ENCODE measurements at places on chromosomes 1 and 21.

GRCh38 chr1:55155522-55155921 lies 59.6 kb downstream of the USP24 start:
- no peak for DNase-seq

DNA sequence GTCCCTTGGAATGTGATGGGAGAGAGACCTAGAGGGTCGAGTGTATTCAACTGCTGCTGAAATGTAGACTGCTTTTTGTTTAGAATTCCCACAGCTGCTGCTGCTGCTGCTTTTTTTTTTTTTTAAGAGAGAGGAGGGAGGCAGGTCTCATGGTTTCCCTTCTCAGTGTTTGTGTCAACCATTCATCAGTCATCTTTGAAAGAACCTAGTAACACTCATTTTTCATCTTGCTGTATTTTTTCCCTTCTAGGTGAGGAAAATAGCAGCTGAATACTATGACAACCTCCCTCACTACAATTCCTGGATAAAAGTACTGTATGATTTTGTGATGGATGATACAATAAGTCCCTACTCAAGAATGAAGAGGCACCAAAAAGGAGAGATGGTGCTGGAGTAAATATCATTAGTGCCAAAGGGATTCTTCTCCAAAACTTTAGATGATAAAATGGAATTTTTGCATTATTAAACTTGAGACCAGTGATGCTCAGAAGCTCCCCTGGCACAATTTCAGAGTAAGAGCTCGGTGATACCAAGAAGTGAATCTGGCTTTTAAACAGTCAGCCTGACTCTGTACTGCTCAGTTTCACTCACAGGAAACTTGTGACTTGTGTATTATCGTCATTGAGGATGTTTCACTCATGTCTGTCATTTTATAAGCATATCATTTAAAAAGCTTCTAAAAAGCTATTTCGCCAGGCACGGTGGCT lies 9.2 kb downstream of the DEGS1 start:
- DNase-seq, result no peak

GRCh38 chr1:118900643-118901440 lies 87.3 kb downstream of the TBX15 start:
- no peak for DNase-seq

DNA sequence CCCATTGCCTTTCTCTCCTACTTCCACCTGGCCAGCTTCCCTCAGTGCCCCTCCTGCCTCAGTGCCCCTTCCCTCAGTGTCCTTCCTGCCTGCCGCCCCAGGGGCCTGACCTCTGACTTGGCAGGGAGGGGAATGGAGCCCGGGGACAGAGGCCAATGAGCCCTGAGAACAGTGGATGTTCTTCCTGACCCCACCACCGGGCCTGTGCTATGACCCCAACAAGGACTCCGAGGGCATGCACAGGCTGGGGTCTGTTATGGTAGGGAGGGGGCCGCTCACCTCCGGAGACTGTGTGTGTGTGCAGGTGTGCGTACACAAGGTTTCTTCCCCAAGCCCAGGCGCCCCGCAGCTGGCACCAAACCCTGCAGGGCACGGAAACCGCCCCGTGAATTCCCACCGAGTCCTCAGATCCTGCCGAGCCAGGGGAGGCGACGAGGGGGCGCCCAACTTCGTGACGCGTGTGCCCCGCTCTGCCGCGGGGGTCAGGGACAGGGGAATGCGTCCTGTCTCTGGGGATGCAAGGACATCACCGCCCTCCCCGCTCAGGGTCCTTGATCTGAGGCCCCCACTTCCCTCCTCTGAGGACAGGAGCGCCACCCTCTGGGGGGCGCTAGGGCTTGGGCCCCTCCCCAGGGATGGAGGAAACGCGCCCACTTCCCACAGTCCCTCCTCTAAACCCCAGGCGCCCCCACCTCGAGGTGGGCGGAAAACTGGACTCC lies 766 bp downstream of the RAP1GAP start:
- no peak for DNase-seq

DNA sequence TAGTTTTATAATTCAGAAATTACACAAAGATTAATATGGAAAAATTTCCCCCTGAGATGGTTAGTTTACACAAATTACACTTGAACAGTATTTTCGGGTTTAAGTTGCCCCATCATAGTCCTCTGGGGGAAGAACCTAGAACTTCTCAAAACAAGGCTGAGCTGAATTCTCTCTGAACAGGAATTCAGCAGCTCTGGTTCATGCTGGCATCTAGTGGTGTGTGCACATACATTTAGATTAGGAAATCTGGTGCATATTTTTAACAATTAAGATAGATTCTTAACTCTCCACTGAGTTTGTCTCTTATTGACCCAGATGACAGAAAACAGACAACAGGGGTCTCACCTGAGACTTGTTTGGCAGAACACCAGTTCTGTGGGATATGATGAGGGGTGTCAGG lies 410.7 kb downstream of the DSCAM start:
- no peak for DNase-seq

- DNase-seq, result no peak
Observed at GRCh38 chr1:22133931-22134324, 9.0 kb downstream of the WNT4 start.

DNA sequence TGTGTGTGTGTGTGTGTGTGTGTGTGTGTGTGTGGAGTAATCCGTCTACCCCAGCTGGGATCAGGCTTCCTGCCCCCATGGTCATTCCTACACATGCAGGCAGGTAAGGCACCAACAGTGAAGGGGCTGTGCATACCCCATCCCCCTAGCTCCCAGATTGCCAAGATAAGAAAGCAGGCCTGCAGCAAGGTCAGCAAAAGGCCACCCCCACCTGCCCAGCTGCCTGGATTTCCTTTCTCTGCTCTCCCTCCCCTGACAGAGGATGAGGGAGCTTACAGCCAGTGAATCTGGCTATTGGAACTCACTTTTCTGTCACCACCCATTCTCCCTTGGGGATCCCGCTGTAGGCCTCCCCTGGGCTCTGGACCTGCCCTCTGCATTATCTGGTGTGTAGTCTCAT lies 7.9 kb downstream of the ALX3 start:
- DNase-seq, result no peak

- DNase-seq, result no peak
Observed at GRCh38 chr1:2788506-2789163, 12.9 kb downstream of the TTC34 start.

DNA sequence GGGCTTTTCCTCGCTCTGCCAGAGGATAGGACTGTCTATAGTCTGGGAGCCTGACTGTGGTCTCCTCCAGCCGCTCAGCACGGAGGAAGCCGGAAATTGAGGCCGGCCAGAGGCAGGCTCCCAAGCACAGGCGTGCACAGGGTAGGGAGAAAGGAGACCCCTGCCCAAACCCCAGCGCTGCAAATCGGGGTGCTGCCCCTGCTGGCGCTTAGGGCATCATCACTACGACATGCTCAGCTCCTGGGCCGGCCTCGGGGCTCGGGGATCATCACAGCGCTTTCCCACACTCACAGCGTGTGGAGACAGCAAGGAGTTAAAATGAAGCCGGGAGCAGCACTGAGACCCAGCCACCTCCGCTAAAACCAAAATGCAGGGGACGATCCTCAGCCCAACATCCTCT lies 62.8 kb upstream of the ARHGEF16 start:
- no peak for DNase-seq

GRCh38 chr1:221913351-221913892 lies 171.5 kb upstream of the DUSP10 start:
- no peak for DNase-seq

DNA sequence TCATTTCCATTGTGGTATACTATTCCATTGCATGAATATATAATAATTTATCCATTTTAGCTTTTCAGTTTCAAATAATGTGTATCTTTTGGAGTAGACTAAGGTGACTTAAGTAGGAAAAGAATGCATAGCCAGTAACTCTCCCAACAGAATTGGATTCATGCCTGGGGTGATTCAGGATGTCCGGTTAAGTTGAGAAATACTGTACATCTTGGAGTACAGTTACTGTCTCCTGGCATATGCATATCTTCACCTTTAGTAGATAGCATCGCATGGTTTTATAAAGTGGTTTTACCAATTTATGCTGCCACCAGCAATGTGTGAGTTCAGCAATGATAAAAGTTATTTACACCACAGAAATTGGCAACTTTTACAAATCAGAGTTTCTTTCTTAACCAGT lies 18.6 kb upstream of the SLC6A9 start:
- DNase-seq, result no peak

DNA sequence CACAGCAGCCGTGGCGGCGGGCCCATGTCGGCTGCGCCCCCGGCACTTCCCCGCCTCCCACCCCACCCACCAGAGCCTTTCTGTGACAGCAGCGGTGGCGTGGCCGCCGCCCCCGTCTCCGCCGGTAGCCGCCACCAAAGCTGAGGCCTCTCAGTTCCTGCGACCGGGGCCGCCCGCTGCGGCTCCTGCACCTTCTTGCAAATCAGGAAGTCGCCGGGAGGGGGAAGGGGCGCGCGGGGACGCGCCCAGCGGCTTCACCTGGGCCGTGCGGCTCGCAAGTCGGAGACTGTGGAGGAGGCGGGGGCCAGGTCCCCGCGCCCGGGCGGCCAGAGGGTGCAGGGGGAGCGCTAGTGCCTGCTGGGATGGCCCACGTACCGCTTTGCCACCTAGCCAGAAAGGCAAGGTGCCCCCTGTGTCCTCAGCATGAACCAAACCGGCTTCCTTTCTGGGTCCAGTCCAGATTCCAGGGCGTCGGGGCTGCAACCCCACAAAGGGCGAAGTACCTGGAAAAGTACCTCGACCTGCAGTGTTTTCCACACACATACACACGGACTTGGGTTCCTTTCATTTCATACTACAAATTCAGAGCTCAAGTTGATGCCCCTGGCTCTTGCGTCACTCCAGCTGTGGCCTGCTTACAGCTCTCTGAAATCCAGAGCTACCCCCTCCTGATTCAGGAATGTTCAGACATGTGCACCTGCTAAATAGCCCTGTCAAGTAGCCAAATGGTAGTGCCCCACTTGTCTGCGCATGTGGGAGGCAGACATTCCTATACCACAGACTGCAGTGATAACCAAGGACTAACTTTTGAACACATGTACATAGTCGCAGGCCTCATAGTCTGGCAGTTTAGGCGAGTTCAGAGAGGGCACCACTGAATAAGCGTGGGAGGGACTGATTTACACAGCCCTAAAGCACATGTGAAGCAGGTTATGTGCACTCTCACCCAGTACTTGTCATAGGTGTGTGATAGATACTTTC lies at the start of gene DENND1B:
Gene DENND1B, minus strand, starts transcription at position 199 of the 981 bp plus-strand sequence. CDS start 325 bp downstream, outside the sequence.
- DNase-seq, result peak; percentile 69

GRCh38 chr21:41877901-41878830 lies 978 bp downstream of the PRDM15 start:
- DNase-seq, result peak; percentile 11

- no peak for DNase-seq
Observed at GRCh38 chr1:160541622-160542302, 18.7 kb upstream of the SLAMF6 start.

GRCh38 chr1:183694066-183694465 lies 41.0 kb upstream of the APOBEC4 start:
- no peak for DNase-seq

DNA sequence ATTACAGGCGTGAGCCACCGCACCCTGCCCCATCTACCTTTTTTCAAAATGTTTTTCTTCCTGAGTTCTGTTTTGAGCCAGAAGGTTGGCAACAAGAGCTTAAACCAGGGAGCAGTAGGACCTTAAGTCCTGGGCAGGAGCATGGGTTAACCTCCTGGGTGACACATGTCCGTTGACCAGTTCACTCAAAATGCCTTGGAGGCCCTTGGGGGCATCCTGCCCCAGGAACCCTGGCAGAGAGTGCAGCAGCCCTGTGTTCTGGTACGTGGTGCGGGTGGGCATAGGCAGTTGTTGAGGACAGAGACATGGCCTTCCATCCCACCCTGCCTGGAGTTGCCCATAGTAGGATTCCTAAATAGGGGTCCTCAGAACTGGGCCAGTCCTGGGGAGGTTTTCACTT lies 11.6 kb downstream of the H6PD start:
- DNase-seq, result no peak

DNA sequence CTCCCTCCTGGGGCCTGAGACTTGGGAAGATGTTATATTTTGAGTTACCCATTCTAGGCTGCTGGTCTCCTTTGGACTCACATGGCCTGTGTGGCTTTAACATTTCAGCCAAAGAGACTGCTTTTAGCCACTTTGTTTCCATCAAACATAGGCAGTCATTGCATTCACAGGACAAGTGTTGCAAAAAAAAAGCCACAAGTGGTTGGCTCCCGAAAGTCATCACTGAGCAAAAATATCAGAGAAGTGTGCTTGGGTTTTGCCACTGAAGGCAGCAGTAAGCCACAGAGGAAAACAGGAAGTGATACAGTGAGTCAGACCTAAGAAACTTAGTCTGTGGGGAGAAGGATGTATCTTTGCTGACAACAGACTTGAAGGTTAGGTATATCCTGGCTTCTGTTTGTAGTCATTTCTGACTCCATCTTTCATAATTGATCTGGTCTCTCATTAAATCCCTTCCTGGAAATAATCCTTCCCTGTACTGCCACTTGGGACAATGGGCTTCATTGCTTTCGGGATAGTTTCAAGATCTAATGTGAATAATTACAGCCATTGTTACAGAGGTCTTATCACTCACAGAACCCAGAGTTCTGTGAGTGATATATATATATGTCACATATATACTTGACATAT lies 80.9 kb downstream of the COLGALT2 start:
- peak; percentile 36 for DNase-seq

GRCh38 chr21:39084073-39084472 lies 99.2 kb downstream of the PSMG1 start:
- DNase-seq, result no peak

- no peak for DNase-seq
Observed at GRCh38 chr1:156706657-156707416, 1.5 kb upstream of the CRABP2 start.

- no peak for DNase-seq
Observed at GRCh38 chr1:203225071-203225470, 4.4 kb downstream of the CHIT1 start.

DNA sequence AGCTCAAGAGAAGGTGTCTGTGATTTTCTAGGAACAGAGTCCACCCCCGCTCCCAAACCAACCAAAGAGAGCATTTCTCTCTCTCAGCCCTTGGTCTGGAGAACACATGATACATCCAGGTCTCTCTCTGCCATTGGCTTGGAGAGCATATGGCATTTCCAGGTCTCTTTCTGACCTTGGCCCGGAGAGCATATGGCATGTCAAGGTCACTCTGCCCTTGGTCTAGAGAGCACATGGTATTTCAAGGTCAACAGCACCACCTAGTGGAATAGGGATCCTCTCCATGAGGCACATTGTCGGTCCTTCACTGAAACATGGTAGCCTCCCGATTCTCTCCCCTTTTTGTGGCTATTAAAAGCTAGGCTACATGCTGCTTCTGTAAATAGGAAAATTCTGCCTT lies 437.7 kb upstream of the OLFM3 start:
- DNase-seq, result peak; percentile 8

DNA sequence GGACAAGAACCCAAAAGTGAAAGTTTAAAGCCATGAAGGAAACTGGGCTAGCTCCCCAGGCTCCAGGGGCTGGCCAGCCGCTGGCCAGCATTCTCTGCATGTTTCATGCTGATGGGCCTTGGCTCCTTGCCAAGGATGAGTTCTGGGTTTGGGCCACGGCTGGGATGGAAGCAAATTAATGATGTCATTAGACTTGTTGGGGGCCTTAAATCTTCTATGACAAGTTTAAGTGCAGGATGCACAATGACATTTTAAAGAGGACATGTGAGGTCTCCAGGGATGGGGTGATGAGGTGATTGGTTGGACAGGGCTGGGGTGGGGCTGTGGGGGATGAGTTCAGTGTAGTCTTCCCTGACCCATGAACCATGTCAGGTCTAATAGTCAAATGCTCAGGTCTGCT lies 199.6 kb downstream of the TRABD2B start:
- no peak for DNase-seq
